ENCODE measurements at places on chromosomes 12 and 14.
A peak's percentile ranks its signal among the peaks of the same experiment; 100 is the strongest.

GRCh38 chr12:93612776-93613175 is 40.3 kb downstream of the SOCS2 start:
- no peak for DNase-seq

DNA sequence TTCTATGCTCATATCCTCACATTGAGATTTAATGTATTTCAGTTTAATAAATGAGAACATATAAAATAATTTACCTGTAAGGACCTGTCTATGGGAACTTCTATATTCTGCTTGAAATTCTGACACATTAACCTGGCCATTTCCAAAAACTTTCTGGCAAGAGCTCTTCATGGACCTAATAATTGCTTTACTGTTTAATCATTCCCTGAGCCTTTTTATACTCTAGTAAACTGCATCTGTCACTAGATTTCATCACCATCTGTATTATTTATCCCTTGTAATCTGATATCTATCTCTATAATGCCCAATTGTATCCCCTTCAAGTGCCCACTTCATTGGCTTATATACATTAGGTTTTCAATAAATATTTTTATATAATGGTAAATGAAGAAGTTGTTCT is 327.7 kb downstream of the RAD51B start:
- peak; percentile 84 for DNase-seq

- no peak for DNase-seq
Measured at GRCh38 chr14:45267071-45267470, 14.1 kb upstream of the MIS18BP1 start.

DNA sequence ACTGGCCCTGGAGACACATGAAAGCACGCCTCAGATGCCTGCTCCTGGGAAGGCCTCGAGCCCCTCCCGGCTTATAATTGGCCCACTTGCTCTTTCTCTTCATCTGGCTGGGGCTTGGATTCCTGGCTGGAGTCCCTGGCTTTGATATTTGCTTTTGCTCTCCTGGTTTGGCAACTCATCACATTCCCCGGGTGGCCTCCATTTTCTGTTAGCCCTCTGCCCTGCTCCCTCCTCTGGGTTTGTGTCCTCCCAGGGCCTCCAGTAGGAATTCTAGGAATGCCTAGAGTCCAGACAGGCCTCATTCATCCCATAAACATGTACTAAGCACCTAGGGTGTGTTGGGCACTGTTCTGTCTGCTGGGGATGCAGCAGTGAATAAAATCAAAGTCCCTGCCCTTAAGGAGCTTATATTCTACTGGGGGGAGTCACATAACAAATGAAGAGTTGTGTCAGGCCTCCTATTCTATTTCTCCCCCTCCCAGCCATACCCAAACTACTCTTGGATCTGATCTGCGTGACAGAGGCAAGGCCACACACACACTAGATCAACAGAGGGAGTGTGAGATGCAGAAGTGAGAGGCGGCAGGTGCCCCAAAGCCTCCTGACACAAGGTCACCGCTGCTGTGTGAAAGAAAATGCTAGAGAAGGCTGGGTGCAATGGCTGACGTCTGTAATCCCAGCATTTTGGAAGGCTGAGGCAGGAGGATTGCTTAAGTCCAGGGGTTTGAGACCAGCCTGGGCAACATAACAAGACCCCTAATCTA is 21.3 kb upstream of the TSPAN9 start:
- DNase-seq = no peak

GRCh38 chr14:76007852-76008251 is 22.3 kb downstream of the IFT43 start:
- no peak for DNase-seq

- DNase-seq = no peak
Measured at GRCh38 chr12:89067421-89068187, 284.7 kb downstream of the DUSP6 start.

GRCh38 chr14:52235866-52236510 is 31.5 kb upstream of the PTGDR start:
- no peak for DNase-seq

GRCh38 chr12:110421159-110421661 is 17.7 kb upstream of the ANAPC7 start:
- no peak for DNase-seq

- DNase-seq = no peak
Measured at GRCh38 chr12:19710811-19711793, 271.8 kb downstream of the AEBP2 start.

DNA sequence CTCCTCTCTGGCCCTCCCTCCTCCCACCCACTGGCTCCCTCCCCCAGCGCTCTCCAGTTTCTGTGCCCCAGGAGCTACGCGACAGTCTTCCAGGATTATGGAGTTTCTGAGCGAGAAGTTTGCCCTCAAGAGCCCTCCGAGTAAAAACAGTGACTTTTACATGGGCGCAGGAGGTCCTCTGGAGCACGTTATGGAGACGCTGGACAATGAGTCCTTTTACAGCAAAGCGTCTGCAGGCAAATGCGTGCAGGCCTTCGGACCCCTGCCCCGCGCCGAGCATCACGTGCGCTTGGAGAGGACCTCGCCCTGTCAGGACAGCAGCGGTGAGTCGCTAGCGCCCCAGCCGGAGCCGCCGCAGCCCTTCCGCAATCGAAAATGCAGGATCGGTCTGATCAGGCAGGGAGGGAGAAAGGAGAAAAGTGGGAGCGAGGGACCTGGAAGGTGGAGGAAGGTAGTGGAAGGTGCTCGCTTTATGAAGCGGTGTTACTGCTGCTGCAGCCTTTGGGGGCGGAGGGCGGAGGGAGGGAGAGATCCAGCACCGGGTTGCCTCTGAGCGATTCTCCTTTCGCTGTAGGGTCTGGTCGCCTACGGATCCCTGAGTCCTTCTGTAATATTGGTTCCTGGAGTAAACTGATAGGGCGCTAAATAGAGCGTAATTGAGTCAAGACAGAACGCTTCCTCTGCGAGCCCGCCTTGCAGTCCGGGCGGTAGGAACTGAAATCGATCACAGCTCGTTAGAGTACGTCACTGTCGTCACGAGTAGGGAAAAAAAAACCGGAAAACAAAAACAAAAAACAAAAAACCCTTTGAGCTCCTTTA is at the start of gene ALX1:
ALX1 (plus strand) TSS at position 56 of the 819 bp plus-strand sequence; CDS start at position 98, 42 bp downstream.
- DNase-seq = no peak

GRCh38 chr12:113469224-113469948 is 2.3 kb downstream of the LHX5 start:
- no peak for DNase-seq

GRCh38 chr14:83347874-83348273 is 1814.2 kb upstream of the SEL1L start:
- DNase-seq = no peak

- no peak for DNase-seq
Measured at GRCh38 chr14:67360470-67361206, 510 bp downstream of the EIF2S1 start.

- DNase-seq = no peak
Measured at GRCh38 chr12:12376646-12377448, 20.0 kb downstream of the BORCS5 start.

GRCh38 chr12:52407918-52408317 is 1.8 kb upstream of the KRT82 start:
- DNase-seq = no peak

- DNase-seq = no peak
Measured at GRCh38 chr12:49505672-49506071, 33.2 kb upstream of the KCNH3 start.

DNA sequence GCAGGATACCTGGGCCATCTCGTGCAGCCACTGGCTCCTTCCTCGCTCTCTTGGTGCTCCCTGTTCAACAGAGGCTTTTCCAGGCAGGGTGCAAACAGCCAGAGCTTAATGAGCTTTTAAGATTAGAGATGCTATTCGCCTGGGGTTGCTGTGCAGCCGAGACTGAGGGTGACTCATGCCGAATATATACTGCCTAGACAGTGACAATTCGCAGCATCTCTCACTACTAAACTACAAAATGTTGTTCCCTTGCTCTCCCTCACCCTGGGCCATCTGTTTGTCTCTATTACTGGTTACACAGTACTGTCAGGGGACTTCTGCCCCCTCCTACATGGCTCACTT is 26.0 kb upstream of the TESC start:
- no peak for DNase-seq

GRCh38 chr12:73902260-73902659 is 635.4 kb upstream of the ATXN7L3B start:
- DNase-seq = no peak

- DNase-seq = no peak
Measured at GRCh38 chr14:54200726-54201125, 196.1 kb upstream of the CDKN3 start.

GRCh38 chr12:123532808-123533649 is 490 bp downstream of the RILPL1 start:
- no peak for DNase-seq

GRCh38 chr14:98959958-98960616 is 311.9 kb downstream of the BCL11B start:
- DNase-seq = no peak

DNA sequence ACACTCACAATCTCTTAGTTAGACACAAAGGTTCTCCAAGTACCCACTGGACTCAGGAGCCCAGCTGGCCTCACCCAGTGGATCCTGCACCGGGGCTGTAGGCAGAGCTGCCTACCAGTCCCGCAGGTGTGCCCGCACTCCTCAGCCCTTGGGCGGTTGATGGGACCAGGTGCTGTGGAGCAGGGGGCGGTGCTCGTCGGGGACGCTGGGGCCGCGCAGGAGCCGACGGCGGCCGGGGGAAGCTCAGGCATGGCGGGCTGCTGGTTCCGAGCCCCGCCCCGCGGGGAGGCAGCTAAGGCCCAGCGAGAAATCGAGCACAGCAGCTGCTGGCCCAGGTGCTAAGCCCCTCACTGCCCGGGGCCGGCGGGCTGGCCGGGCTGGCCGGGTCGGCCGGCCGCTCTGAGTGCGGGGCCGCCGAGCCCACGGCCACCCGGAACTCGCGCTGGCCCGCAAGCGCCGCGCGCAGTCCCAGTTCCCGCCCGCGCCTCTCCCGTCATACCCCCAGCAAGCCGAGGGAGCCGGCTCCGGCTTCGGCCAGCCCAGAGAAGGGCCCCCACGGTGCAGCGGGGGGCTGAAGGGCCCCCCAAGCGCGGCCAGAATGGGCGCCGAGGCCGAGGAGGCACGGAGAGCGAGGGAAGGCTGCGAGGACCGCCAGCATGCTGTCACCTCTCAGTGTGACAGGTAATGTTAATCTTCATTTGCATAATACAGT is 506.8 kb downstream of the LRFN5 start:
- no peak for DNase-seq

GRCh38 chr14:98997526-98998205 is 274.3 kb downstream of the BCL11B start:
- no peak for DNase-seq

GRCh38 chr12:104958805-104959334 is 780 bp upstream of the SLC41A2 start:
- DNase-seq = no peak

- DNase-seq = no peak
Measured at GRCh38 chr14:74249433-74250375, 10.5 kb downstream of the VSX2 start.

DNA sequence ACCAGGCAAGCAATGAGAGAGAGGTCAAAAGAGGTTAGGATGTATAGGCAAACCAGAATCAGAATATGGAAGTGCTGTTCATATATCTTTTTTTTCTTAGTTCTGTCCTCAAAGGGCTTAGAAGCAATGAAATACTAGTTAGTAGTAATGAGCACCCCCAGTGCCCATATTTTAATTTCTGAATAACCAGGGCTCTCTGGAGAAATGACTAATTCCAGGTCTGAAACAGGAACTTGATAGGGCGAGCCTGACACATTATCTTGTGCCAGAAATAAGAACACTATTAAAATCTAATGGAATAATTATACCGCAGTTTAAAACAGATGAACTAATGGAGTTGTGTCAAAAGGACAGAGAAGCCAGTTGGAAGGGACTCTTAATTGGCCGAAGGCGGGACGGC is 30.9 kb downstream of the BICDL1 start:
- no peak for DNase-seq

DNA sequence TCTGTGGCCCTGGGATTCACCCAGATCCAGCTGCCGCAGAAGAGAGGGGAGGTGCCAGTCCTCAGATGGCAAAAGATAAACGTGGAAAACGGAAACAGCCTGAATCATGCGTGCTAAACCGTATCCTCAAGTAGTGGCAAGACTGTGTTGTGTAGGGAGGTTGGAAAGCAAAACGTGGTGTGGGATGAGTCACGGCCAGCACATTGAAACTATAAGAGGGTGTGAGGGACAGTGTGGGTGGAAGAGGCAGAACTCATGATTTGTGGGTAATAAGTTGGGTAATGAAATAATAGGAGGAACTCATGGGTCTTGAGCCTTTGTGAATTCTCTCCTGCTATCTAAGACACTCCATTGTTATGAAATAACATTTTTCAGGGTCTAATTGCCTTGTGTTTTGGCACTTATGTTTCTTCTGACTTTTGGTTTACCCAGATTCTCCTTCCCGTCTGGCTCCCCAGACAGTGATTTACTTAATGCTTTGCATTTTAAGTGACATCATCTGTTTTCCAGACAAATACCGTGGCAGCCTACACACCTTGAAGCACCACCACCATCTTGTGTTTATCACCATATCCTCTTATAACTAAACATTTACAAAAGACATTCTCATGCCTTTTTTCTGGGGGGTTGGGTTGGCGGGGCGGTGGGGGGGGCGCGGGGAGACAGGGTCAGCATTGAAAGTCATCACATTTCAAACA is 62.3 kb upstream of the PTCSC3 start:
- no peak for DNase-seq

DNA sequence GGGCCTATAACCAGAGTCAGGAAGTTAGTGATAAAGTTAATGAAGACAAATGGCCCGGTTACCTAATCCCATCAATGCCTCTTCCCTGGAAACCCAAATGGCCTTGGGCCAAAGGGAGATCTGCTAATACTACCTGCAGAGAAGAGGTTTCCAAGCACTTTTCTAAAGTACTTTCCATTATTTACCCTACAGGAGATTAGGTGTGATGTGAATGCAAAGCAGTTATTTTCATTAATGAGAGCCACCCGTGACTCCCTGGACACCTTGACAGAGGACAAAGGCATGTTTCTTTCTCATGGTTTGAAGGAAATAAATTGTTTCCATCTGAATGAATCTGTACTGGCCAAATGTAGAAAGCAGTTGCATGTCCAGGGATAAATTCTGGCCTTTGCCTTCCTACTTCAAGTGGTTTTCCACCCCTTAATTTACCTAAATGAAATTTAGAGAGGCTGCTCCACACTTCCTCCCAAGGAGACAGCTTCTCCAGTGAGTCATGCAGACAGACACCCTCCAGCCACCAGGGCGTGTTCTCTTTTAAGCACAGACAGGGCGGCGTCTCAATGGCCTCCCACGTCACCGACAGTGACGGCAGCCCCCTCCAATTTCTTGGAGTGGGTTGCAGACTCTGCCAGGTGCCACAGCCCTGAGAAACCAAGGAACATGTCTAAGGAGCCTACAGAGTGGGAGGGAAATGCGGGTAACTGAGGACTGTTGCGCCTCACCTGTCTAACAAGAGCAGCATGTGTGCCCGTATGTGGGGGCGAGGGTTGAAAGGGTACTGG is 43.9 kb upstream of the GNPNAT1 start:
- no peak for DNase-seq
